ENCODE measurements at places on chromosomes 12 and 14.
A peak's percentile ranks its signal among the peaks of the same experiment; 100 is the strongest.

- no peak for DNase-seq
Observed at GRCh38 chr14:29687866-29688265, 239.8 kb downstream of the PRKD1 start.

DNA sequence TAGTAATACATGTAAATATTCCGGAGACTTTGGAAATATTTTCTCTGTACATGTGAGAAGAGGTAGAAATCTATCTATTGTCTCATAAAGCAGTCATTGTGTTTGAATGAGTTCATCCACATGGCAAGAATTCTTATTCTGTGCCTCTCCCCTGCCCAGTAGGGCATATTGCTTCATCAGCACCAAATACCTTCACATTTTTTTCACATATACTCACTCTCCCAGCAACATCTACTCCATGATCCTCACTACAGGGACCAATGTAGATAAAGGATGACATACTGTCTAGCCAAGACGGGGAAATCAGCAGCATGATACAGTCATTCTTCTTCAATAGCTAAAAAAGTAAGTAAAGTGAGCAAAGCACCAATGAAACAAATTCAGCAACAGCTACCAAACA is 1.3 kb upstream of the TAS2R14 start:
- no peak for DNase-seq

- no peak for DNase-seq
Observed at GRCh38 chr12:9971181-9971580, at the start of gene CLEC12A. Gene CLEC12A (plus strand): TSS chr12:9971409. CDS start chr12:9971597, 188 bp downstream.

- DNase-seq, result no peak
Observed at GRCh38 chr14:20583908-20584307, 3.9 kb downstream of the RNASE11 start.

GRCh38 chr12:100573292-100574186 is at the start of gene GAS2L3:
Gene GAS2L3 (plus strand): TSS chr12:100573684. CDS start chr12:100594905, 21,221 bp downstream.
- DNase-seq, result peak; percentile 37

GRCh38 chr12:131928080-131928710 is 881 bp upstream of the PUS1 start:
- no peak for DNase-seq

DNA sequence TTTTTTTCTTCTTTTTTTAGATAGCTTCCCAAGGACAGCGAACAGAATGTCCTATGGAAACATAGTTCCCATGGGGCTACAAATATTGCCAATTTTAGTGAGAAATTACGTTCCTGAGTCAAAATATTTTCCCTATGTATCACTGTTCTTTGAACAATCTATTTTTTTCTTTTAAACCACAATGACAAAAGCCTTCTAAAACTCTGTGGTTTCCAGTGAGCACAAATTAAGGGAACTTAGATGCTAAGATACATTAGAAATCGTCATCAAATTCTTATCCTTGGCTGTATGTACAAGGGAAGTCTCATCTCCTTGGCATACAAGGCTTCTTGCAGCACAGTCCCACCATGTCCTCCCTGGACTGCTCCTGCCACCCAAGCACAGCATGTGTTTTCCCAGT is 17.9 kb downstream of the CPM start:
- DNase-seq, result no peak

GRCh38 chr12:21788089-21788983 is 13.8 kb upstream of the KCNJ8 start:
- no peak for DNase-seq

GRCh38 chr12:45426294-45426693 is 210.4 kb downstream of the ANO6 start:
- DNase-seq, result no peak

- no peak for DNase-seq
Observed at GRCh38 chr14:20667957-20668356, 16.4 kb upstream of the RNASE4 start.

DNA sequence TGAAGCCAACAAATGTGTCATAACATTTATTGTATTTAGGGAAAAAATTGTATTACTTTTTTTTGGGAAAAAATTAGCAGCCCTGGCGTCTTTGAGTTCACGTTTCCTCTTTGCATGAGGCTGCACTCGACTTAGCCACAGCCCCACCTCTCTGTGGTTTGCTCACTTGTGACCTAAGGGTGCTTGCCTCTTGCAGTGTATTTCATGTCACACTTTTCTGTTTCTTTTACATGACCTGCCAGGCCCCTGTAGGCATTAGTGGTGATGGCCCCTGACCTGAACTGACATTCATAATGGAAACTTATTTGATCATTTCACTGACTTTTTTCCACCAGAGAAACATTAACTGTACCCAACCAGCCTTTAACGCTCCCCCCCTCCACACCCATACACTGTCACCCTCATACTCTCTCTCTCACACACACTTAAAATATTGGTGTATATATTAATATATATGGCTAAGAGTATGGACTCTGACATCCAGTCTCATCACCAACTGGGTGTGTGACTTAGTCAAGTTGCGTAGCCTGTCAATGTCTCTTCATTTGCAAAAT is 122.9 kb downstream of the PRKCH start:
- DNase-seq, result peak; percentile 47

GRCh38 chr14:68076451-68076850 is 256.9 kb downstream of the RAD51B start:
- no peak for DNase-seq

DNA sequence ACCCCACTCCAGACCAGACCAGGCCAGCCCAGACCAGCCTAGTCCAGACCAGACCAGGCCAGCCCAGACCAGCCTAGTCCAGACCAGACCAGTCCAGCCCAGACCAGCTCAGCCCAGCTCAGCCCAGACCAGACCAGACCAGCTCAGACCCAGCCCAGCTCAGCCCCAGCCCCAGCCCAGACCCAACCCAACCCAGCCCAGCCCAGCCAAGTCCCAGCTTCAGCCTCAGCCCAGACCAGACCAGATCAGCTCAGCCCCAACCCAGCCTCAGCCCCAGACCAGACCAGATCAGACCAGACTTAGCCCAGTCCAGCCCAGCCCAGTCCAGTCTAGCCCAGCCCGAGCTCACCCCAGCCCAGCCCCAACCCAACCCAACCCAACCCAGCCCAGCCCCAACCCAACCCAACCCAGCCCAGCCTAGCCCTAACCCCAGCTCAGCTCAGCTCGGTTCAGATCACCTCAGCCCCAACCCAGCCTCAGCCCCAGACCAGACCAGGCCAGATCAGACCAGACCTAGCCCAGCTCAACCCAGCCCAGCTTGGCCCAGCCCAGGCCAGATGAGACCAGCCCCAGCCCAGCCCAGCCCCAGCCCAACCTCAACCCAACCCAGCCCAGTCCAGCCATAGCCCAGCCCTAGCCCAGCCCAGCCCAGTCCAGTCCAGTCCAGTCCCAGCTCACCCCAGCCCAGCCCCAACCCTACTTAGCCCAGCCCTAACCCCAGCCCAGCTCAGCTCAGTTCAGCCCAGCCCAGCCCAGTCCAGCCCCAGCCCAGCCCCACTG is 204.7 kb downstream of the BCL11B start:
- no peak for DNase-seq

- no peak for DNase-seq
Observed at GRCh38 chr12:286531-287300, 24.1 kb upstream of the SLC6A13 start.

DNA sequence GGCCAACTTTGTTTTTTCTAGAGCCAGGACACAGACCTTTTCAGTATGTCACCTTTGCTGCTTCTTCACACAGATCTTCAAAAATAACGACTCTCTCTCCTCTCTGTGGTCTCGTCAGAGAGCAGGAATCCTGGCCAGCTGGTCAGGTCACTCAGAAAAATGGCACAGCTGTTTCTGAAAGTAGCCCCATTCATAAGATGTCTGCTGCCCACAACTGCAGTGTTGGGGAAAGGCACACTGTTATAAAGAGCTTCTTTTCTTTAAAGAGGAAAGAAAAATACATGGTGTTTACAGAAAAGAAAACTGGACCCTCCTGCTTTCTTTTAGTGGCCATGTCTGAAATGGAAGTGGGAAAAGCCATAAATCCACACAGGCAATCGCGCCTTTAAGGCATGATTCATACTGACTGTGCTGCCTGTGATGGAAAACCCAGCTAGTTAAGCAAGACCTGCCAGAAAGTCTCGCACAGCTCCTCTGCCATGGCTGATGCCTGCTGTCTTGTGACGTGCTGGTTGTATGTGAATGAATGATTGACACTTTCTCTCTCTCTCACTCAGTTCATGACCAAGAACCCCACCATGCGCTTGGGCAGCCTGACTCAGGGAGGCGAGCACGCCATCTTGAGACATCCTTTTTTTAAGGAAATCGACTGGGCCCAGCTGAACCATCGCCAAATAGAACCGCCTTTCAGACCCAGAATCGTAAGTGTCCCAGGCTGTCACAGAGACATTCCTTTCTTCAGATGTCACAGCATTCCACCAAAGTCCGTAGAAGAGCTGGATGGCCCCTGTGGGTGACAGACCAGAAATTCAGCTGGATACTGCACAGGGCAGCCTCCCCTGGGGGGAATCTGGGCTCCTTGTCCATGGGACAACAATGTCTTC is 147.9 kb upstream of the HIF1A start:
- no peak for DNase-seq

DNA sequence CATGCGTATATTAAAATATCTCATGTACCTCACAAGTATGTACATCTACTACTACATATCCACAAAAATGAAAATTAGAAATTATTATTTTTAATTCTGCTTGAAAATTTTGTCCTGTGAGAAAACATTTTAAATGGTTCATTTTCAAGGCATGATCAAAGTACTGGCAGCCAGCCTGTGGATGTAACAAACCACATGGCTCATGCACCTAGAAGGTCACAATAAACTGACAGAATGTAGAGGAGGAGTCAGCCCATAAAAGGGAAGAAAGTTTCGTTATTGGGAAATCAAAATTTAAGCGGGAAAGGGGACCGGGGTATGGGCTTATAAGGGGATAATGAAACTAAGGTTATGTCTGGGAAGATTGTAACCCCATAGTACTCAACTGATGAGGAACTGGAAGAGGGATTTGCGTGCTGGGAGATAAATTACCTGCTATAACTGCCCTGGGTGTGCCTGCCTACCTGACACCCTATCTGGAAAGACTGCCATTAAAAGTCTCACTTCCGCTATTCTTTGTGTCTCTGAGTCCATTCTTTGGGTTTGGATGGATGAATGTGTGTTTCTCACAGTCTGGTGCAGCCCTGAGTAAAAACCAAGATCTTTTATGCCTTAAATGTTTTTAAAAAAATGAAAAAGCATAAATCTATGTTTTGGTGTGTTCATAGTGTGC is 62.2 kb upstream of the PCED1B start:
- no peak for DNase-seq

DNA sequence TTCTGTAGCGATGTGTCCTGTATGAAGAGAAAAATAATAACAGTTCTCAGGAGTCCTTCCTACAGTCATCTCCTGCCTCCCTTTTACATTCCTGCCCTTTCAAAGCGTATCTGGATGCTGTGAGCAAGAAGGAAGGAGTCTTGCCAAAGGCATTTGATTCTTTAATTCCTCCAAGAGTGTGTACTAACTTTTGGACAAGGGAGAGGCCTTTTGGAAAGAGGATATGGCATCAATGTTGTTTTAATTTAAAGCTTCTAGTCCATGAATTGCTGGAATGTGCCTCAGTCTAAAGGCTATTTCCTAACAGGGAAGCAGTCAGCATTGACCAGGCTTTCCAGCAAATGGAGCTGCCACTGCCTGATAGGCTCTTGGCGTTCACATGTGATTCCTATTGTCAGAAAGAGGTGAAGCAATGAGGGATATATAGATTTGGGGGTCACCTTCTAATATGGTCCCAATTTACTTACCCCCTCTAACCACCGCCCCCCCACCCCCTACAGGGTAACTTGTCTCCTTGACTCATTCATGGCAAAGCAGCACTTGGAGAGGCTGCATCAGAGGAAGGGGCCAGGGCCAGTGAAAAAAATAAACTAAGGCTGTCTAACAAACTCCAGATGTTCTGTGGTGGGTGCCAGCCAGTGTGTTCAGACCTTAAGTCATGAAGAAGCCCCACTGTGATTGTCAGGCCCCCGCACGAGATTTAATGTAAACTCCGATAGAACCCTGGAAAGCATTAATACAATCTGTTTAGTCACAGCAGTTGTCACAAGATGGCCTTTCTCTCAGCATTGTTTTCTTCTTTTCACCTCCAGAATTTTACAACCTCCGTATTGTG is 220.3 kb downstream of the FBXL14 start:
- no peak for DNase-seq

DNA sequence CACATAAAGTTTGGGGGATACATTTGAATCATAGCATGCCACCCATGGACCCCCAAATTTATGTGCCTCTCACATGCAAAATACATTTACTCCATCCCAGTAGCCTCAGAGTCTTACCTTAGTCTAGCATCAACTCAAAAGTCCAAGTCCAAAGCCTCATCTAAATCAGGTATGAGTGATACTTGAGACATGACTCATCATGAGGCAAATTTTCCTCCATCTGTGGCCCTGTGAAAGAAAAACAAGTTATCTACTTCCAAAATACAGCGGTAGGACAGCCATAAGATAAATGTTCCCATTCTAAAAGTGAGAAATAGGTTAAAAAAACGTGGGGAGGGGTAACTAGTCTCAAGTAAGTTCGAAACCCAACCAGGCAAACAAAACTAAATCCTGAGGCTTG is 444.2 kb downstream of the SNAPC1 start:
- no peak for DNase-seq

DNA sequence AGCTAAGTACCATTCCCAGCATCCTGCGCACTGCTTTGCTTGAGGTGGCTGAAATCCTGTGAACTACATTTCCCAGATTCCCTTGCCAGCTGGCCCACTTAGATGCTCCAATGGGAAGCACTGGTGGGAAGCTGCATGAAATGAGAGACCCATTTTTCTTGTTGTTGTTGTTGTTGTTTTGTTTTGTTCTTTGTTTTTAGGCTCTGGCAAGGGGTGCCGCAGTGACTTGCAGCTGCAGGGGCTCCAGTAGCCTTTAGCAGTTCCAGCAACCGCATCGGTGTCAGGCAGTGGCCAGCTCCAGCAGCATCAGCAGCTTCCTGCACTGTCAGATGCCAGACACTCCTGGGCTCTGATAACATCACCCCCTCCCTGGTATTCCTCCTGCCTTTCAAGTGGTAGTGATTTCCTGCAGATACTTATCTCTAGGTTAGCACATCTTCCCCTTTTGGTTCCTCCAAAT is 8.8 kb upstream of the EGLN3 start:
- DNase-seq, result no peak

GRCh38 chr12:9869307-9870161 is at the start of gene CLEC2B:
Gene CLEC2B (minus strand): TSS chr12:9869354.
- DNase-seq, result no peak

DNA sequence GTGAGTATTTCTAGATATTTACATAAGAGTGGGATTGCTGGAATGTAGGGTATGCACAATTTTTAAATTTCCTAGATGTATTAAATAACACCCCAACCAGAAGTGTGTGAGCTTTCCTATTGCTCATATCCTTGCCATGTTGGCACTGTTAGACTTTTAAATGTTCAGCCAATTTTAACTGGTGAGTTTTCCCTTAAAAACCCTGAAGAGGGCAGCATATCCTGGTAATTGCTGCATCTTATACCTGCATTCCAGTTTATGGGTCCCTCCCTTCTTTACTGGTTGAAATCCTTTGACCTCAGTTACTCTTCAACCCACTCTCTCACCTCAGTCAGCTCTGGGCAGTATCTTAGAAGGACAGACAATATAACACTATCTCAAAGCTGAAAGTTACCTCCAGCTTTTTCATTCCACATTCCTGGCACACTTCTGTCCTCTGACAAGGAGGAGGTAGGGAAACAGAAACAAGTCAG is 270.6 kb downstream of the PAWR start:
- no peak for DNase-seq

GRCh38 chr12:68491204-68491960 is 119.3 kb upstream of the RAP1B start:
- no peak for DNase-seq

All from activated CD8-positive, alpha-beta memory T cell treated with anti-CD3 and anti-CD28 coated beads for 1 hour (primary cell).